ENCODE measurements at places on chromosomes 6 and 20. TPM values are rescaled to one million over a fixed set of nuclear protein-coding genes. Genes with fewer than 3 reads are reported as not detected.

GRCh38 chr6:131949909-131950766 lies 1.0 kb downstream of the CCN2 start:
- peak; percentile 80 for DNase-seq

GRCh38 chr20:18364768-18365167 lies 76.4 kb downstream of the ZNF133 start:
- DNase-seq: no peak

DNA sequence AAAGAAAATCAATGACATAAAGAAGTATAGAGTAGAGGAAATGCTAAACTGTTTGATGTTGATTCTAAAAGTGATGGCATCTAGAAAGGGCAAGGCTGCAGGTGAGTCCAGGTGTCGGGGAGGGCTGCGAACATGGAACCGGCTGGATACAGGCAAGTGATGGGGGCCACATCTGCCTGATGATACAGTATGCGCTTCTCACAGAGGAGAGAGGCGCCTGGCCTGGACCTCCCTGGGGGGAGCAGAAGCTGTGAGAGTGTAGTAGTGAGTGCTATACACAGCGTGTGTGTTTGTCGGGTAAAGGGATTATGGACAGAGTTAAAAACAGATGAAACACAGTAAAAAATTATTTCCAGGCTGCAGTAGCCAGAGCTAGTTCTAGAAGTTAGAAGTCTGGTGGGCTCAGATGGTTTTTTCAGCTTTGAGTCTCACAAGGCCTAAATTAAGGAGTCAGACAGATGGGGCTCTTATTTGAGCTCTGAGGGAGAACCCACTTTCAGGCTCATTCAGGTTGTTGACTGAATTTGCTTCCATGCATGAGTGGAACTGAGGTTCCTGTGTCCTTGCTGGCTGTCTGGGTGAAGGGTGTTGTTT lies 195.8 kb upstream of the ARG1 start:
- no peak for DNase-seq

DNA sequence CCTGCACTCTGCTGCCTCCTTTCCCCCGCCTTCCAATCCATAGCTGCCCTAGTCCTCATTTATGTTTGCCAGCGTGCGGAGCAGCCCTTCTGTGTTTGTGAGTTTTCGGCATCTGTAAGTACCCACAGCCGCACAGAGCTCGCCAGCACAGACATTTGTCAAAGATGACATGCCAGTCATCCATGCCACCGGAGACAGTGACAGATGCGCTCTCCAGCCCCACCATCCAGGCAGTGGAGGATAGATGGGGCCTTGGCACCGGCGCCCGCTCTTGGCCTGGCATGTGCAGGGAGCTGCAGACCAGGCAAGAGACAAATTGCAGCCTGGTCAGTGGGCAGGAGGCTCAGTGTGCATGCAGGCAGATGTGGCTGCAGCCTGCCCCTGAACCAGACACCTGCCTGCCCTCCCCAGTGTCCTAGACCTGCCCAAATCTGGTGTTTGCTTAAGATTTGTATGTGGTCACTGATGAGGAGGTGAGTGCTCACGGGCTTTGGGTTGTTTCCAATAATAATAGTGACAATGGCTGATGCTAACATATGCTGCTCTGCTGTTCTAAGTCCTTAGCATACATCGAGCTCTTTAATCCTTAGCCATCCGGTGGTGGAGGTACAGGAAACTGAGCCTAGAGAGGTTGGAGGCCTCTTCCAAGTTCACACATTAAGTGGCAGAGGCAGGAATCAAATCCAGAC lies 78.1 kb downstream of the UNC5CL start:
- no peak for DNase-seq

GRCh38 chr6:150320442-150320841 lies 48.4 kb upstream of the IYD start:
- no peak for DNase-seq

- DNase-seq: no peak
These were observed 16.2 kb upstream of the BCAS1 start for GRCh38 chr20:54086507-54087039.

DNA sequence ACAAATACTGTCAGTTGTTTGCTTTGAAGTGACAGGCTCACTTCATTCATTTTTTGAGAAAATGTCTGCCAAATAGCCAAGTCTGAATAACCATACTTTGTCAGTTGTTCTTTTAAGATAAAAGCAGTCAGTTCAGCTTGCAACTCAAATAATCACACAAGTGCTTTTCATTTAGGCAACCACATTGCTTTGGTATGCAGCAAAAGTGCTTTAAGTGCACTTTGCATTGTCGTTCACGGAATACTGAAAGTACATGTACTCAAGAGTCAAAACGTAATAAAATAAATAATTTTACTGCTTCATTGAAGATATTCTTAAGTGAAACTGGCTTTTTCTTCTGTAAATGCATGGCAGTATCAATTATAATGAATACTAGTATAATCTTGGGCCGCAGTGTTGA lies 107.2 kb downstream of the MMS22L start:
- DNase-seq: no peak

DNA sequence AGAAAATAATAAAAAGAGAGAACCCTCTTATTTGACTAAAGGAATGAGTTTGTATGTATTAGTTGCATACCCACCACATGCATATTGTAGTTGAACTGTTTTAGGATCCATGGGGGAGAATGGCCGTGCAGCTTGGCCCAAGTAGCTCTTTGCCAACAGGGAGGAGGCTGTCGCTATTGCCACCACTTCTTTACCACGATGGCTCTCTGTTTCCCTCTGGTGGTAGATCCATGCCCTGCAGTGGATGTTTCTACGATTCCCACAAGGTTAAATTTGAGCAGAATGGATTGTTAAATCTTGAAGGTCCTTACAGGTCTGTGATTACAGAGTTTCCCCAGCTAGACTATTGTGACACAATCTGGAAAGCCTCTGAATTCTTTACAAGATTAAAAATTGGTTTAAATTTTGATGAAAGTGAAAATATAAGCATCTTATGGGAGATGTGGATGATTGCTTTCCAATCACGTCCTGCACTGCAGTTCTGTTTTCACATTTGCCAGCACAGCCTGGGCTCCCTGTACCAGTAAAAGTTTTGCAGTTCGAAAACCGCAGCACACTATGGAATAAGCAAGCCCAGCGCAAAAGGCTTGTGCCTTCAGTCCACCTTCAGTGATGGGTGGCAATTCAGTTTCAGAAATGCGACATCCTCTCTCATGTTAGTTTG lies 34.4 kb upstream of the FNDC1 start:
- peak; percentile 80 for DNase-seq

DNA sequence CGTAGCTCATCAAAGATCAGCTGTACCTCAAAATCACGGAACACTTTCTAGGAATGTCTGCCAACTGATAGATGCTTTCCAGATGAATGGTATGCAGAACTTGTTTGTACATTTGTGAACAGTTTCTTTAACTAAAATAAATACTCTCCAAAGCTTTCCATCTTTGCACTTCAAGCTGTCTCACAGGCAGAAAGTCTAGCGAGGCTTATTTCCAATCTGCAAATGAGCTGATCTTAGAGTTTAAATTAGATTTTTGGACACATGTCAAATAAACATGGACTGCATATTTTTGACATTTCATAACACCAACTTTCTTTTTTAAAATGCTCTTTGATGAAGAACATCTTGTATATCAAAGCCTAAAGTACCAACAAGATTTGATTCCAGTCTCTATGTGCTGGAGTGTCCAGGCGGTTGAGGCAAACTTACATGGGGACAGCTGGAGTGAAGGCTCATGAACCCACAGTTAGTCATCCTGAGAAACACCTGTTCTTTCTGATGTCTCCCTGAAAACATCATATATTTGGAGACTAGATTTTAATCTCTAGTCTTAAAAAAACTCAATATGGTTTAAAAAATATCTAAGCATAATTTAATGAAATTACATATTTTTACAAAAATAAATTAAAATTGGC lies 268.6 kb upstream of the AGPAT4 start:
- DNase-seq: no peak

- DNase-seq: no peak
These were observed 34.2 kb upstream of the GFRAL start for GRCh38 chr6:55293116-55293515.

Gene FAM120B
- 13.9 TPM for total RNA-seq

Gene BMP7
- total RNA-seq: not detected

Gene NRN1
- total RNA-seq: not detected

Measured in Calu3 (cell line).